Activated T-helper 2 cell treated with anti-CD3 and anti-CD28 coated beads, Interferon-gamma antibody, Interleukin-2, Interleukin-4, amounts not matched to agents 10 μg/mL and 5 μg/mL and 100 μg/mL, durations not matched to agents 14 hours and 24 hours and 36 hours (primary cell): ENCODE measurements at places on chromosomes 4 and X.

DNA sequence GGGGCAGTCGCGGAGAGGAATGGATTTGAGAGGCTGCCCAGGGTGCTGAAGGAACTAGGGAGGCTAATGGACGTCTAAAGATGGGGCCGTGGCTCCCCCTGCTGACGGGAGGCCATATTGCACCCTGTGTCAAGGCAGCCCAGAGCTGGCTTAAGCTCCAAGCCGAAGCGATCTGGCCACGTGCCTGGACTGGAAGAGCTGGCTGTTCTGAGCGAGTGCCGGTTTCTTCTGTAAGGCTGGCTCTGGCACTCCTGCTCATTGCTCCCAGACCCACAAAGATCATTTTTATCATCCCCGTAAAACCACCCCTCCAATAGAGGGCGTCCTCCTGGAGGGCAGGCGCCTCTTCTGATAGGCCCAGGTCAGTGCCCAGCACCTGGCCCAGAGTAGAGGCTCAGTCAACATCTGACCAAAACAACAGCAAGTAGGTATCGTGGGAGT, 5.6 kb downstream of the PNCK start:
- H3K4me3 ChIP-seq: peak overlapping the region; percentile 74
- peaks cover 6% of the 10 kb centered on the region for H3K4me1 ChIP-seq
- no peak overlapping the region for H3K27ac ChIP-seq
- DNase-seq: peak; percentile 51

DNA sequence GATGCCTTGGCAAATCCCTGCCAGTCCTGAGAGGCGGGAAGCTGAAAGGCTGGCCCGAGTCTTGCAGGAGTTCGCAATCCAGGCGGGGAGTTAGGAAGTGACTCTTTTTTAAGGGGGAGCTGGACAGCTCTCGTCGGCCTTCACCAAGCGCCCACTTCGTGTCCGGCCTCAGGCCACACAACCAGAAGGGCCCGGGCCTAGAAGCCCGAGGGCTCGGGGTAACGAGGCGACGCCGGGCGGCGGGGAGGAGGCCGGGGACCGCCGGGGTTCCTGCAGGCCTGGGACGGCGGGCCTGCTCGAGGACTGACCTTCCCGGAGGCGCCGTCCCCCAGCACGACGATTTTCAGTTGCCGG, 395 bp downstream of the RAB28 start:
- H3K4me3 ChIP-seq: peak overlapping the region; percentile 86
- H3K27ac ChIP-seq: peak overlapping the region; percentile 79
- peaks cover 7% of the 10 kb centered on the region for H3K36me3 ChIP-seq
- DNase-seq: no peak

GRCh38 chr4:73220815-73221214, 37.8 kb downstream of the ANKRD17 start:
- H3K27ac ChIP-seq: no peak overlapping the region
- DNase-seq: no peak
- H3K4me1 ChIP-seq: peaks cover 23% of the 10 kb centered on the region
- H3K27me3 ChIP-seq: no peaks in the 10 kb centered on the region

- no peaks in the 10 kb centered on the region for H3K27me3 ChIP-seq
- H3K4me1 ChIP-seq: peaks cover 3% of the 10 kb centered on the region
- no peak overlapping the region for H3K4me3 ChIP-seq
- H3K27ac ChIP-seq: no peak overlapping the region
Measured at GRCh38 chr4:139534287-139534950, 21.6 kb downstream of the SETD7 start.

DNA sequence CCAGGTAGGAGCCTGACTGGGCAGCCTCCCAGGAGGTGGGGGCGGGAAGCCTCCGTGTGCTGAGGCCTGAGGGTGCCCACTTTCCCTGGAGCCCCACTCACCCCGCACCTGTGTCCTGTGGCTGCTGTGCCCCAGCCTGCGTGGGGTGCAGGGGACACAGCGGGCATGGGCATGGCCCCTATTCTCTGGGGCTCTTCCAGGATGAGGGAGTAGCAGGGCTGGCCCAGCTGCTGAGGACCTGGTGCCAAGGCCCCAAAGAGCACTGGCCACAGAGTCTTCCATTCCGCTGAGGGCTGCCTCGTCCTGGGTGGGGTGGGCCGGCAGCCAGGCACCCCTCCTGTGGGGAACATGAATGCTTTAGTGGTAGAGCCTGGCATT, 51.7 kb upstream of the SORCS2 start:
- no peaks in the 10 kb centered on the region for H3K36me3 ChIP-seq
- H3K27me3 ChIP-seq: no peaks in the 10 kb centered on the region
- no peak overlapping the region for H3K27ac ChIP-seq
- H3K4me3 ChIP-seq: no peak overlapping the region
- no peaks in the 10 kb centered on the region for H3K4me1 ChIP-seq

DNA sequence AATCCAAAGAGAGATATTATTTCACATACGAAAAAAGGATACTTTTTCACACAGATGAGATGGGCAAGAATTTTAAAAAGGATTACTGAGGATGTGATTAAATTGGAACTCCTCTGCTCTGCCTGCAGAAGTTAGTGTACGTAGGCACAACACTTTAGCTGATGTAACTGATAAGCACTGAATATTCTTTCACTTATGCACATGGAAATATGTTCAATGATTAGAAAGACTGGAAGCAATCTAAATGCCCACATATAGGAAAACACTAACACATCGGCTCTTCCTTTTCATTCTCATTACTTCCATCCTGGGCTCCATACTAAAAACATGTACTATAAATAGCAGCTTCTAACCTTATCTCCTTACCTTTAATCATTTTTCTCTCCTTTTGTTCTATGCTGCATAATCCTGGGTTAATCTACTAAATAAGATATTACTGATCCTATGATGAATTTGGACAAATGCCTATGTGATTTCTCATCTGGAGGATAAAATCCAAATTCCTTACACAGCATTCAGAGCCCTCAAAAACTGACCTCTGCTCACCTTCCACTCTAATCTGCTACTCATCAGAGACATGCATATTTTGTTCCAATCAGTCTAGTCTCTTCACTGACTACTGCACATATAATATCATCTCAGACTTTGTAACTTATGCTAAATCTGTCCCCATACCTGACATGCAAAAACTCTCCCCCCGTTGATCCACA, 197.8 kb downstream of the PDGFC start:
- H3K27me3 ChIP-seq: no peaks in the 10 kb centered on the region
- no peak overlapping the region for H3K27ac ChIP-seq
- no peaks in the 10 kb centered on the region for H3K36me3 ChIP-seq
- H3K4me3 ChIP-seq: no peak overlapping the region
- DNase-seq: no peak
- no peaks in the 10 kb centered on the region for H3K4me1 ChIP-seq

DNA sequence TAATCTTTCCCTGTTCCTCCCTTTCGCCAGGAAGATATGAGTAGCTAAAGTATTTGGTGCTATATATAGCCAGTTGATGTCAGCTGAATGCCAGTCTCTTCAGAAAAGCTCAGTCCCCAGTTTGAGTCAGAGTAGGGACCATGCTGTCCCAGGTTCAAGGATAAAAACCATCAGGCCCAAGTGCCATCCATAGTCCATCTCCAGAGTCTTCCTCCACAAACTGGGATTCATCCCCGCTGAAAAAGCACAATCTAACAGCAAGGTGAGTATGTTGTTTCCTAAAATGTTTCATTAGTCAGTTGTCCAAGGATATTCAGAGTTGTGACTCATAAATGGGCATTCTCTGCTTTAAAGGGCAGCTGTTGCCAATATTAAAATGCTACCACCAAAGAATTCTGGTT, at the start of gene MYOZ2:
Gene MYOZ2, plus strand, starts transcription at position 112 of the 401 bp plus-strand sequence. CDS start 694 bp downstream, outside the sequence.
- no peaks in the 10 kb centered on the region for H3K27me3 ChIP-seq
- peaks cover 6% of the 10 kb centered on the region for H3K4me1 ChIP-seq
- H3K27ac ChIP-seq: no peak within 1 kb of the TSS
- H3K36me3 ChIP-seq: no peaks in the 10 kb centered on the region

DNA sequence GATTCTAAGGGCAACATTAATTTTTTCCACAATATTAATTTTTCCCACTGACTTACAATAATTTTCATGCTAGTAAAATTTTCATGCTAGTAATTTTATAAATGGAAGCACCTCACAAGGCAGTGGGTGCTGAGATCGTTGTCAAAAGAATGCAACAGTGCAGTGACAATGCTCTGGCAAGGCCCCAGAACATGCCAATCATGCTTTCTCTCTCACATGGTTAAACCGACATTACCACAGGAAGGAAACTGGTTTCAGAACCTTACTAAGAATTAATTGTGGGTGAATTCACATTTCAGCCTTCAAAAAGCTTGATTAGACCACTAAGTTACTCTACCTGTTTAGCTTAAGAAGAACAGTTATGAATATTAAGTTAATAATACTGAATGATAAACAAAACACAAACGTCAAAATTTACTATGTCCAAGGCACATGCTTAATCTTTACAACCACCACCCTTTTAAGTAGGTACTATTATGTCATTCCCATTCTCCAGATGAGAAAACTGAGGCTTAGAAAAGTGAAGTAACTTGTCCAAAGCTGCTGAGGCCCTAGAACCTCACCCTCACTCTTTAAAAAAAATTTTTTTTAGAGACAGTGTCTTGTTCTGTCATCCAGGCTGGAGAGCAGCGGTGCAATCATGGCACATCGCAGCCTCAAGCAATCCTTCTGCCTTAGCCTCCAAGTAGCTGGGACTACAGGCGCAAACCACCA, 10.0 kb upstream of the OPHN1 start:
- no peak overlapping the region for H3K27ac ChIP-seq
- peaks cover 8% of the 10 kb centered on the region for H3K4me1 ChIP-seq
- DNase-seq: peak; percentile 9

DNA sequence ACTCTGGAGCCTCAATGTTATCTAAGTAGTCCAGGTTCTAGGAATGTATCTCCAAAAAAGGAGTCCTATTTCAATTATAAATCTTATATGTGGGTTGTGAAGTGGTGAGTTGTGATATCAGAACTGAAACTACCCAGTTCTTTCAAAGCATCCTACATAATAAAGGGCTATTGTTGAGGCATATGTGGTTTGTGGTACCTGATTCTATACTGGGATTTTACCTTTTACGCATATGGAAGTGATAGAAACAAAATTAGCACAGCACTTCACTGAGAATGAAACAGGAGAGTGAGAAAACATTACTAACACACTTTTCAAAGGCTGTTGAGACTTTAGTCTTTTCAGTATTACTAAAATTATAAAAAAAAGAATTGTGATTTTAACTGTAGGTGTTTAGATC, 417.7 kb upstream of the GALNT7 start:
- H3K27ac ChIP-seq: no peak overlapping the region
- H3K4me1 ChIP-seq: peaks cover 2% of the 10 kb centered on the region
- DNase-seq: no peak
- H3K36me3 ChIP-seq: no peaks in the 10 kb centered on the region
- H3K27me3 ChIP-seq: no peaks in the 10 kb centered on the region
- no peak overlapping the region for H3K4me3 ChIP-seq

- no peaks in the 10 kb centered on the region for H3K27me3 ChIP-seq
- H3K36me3 ChIP-seq: no peaks in the 10 kb centered on the region
- DNase-seq: no peak
Measured at GRCh38 chrX:115449742-115450141, 111.2 kb upstream of the PLS3 start.

GRCh38 chr4:74764119-74764518, 30.2 kb downstream of the BTC start:
- DNase-seq: no peak
- no peaks in the 10 kb centered on the region for H3K36me3 ChIP-seq
- no peaks in the 10 kb centered on the region for H3K27me3 ChIP-seq
- H3K4me3 ChIP-seq: no peak overlapping the region
- no peak overlapping the region for H3K27ac ChIP-seq

GRCh38 chr4:92304121-92304520, 355 bp downstream of the GRID2 start:
- H3K27me3 ChIP-seq: peaks cover 25% of the 10 kb centered on the region
- DNase-seq: no peak
- no peak overlapping the region for H3K4me3 ChIP-seq
- peaks cover 2% of the 10 kb centered on the region for H3K4me1 ChIP-seq

GRCh38 chr4:125904802-125905201, 590.0 kb downstream of the FAT4 start:
- no peaks in the 10 kb centered on the region for H3K36me3 ChIP-seq
- no peak for DNase-seq
- no peaks in the 10 kb centered on the region for H3K4me1 ChIP-seq
- no peak overlapping the region for H3K27ac ChIP-seq
- no peak overlapping the region for H3K4me3 ChIP-seq
- H3K27me3 ChIP-seq: no peaks in the 10 kb centered on the region

DNA sequence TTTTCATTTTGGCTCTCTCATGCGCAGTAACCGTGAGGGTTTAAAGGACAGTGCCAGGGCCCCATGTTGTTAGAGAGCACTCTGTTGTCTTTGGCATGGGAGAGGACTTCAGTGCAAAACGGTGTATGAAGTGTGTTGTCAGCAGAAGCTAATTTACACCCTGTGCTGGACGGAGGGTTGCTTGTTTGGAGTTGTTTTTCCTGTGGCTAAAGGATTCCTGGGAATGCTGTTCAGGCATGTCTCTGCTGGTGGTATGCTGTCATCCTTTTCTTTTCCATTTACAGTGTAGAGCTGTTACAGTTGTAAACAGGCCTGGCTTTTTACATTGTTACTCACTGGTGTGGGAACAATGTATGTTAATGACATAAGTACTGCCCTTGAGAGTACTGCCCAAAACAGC, 206.3 kb downstream of the CBR4 start:
- H3K36me3 ChIP-seq: no peaks in the 10 kb centered on the region
- H3K4me1 ChIP-seq: peaks cover 2% of the 10 kb centered on the region
- peaks cover 14% of the 10 kb centered on the region for H3K27me3 ChIP-seq
- no peak overlapping the region for H3K27ac ChIP-seq
- no peak for DNase-seq

DNA sequence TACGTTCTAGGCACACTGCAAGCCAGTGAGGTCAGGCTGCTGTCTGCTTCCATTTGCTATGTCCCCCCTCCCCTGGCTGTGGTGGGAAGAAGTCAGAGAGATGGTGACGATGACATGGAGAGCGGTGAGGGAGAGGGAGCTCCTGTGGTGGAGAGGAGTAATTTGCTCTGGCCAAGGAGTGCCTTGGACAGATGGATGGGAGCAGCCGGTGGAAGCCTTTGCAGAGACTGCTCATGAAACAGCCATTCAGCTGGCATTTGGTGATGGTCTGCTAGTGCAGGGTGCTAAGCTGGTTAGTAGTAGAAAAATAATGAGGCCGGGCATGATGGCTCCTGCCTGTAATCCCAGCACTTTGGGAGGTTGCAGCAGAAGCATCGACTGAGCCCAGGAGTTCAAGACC, 124.1 kb downstream of the FHDC1 start:
- H3K27me3 ChIP-seq: peaks cover 19% of the 10 kb centered on the region
- H3K27ac ChIP-seq: no peak overlapping the region
- DNase-seq: no peak

- H3K36me3 ChIP-seq: no peaks in the 10 kb centered on the region
- H3K4me3 ChIP-seq: no peak overlapping the region
- no peaks in the 10 kb centered on the region for H3K4me1 ChIP-seq
Measured at GRCh38 chr4:164731827-164732474, 22.0 kb upstream of the SMIM31 start.

DNA sequence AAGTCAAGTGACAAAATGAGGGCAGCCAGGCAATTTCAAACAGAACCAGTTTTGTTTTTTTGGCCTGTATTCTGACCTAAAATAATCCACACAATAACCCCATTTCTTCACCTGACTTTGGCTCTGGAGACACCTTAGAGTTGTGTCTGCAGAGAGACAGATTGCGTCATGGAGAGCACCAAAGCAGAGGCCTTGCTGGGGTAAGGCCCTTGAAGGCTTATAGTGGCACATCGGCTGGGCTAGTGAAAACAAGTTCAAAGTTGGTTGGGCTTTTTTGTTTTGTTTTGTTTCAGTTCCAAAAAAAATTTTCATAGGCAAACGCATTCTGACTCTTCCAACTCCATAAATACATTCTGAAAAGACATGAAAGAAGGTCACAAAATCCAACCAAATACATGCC, 34.4 kb downstream of the PARM1 start:
- no peak overlapping the region for H3K27ac ChIP-seq
- no peaks in the 10 kb centered on the region for H3K27me3 ChIP-seq
- no peak for DNase-seq
- H3K4me3 ChIP-seq: no peak overlapping the region
- H3K36me3 ChIP-seq: no peaks in the 10 kb centered on the region
- H3K4me1 ChIP-seq: no peaks in the 10 kb centered on the region
